ENCODE measurements at places on chromosomes 7 and 10.

- no peak for DNase-seq
These were observed 650.3 kb downstream of the PHTF2 start for GRCh38 chr7:78448911-78449310.

DNA sequence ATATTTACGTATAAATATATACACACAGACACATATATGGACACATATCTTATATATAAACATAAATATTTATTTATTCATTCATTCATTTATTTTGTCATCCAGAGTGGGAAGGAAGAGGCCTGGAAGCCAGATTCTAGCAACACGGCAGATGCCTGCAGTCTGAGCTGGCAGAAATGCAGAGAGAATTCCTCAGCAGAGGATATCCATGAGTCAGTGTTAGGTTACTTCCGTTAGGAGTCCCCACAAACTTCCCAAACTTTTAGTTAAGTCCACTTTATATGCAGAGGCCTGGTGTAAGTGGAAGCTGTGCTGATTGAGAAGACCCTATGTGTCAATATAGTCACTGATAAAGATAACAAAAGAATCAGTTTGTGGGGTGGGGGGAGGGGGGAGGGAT lies 89.6 kb downstream of the PPP1R17 start:
- DNase-seq: peak; percentile 85

DNA sequence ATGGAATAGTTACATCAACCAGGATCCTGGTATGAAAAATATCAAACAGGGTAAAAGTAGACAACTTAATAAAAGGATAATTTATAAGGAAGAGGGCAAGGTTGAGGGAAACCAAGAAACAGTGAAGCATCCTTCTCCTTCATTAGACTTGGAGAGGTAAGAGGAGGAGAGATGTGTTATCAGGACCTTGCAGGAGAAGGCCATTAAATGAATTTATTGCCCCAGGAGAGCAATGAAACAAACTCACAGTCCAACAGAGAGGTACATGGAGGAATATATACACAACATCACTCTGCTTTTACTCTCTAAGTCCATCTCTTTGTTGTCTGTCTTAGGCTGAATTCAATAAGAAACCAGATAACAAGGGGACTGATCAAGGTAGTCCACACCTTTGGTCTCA lies 966.2 kb downstream of the SORCS1 start:
- no peak for DNase-seq

- DNase-seq: no peak
These were observed 176.5 kb upstream of the CCZ1B start for GRCh38 chr7:7002418-7003062.

DNA sequence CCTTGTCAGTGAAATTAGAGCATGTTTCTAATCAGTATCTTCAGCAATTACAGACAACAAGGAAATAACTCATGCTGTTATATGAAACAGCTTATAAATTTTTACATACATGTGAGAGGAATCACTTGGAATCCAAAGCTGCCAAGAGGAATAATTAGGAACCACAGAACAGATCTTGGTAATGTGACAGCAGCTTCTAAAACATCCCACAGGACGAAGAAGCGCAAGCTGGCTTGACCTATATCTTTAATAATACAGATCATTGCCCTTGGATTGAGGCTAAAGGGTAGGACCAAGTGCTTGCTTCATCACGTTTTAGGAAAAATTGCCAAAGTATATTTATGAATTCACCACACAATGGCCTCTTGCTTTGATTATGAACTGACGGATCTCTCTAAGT lies 869.8 kb downstream of the LRMDA start:
- no peak for DNase-seq

GRCh38 chr10:119541459-119542356 lies 811 bp downstream of the RGS10 start:
- peak; percentile 11 for DNase-seq

DNA sequence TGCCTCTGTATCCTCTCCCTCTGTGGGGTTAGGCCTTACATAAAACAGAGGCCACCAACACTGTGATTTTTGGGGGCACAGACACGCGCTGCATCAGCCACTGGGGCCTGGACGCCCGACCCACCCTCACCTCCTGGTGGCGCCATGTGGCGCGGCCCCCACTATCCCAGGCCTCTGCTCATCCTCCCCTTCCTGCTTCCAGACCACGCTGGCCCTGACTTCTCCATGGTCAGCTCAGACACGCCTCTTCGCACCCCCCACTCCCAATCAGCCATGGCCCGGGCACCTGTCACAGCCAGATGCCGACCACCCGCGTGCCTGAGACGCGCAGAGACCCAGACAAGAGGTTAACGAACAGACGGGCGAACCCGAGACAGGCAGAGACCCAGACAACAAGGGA lies 263.9 kb downstream of the ELFN1 start:
- no peak for DNase-seq

DNA sequence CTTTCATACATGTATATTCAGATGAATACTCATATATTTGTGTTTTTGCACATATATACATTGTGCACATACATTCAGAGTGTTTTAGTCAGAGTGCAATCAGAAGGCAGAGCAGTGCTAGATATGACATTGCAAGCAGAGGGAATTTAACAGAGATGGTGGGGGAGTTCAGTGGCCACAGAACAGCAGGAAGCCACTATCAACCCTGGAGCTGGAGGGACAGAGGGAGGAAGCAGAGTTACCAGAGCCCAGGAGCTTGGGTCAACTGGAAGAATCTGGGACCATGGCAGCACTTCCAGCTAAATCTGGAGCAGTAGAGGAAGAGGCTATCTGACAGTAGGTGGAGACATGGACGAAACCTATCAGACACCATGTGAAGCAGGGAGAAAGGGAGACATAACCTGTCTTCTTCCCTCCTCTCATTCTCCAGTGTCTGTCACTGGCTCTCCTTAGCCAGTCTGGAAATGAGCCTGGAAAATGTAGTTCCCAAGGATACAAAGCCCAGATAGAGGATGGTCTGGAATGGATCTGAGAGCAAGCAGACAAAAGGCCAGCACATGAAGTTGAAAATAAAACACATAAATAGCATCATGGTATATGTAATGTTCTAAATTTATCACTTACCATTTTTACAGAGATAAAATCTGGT lies 33.6 kb upstream of the HERPUD2 start:
- DNase-seq: no peak
